Hippocampal formation (tissue), 2 donors: ENCODE measurements at places on chromosomes 1 and 21.

GRCh38 chr1:172654535-172654934 lies 4.4 kb upstream of the FASLG start:
- DNase-seq, result no peak

- DNase-seq, result no peak
These were observed 35.7 kb upstream of the BTG2 start for GRCh38 chr1:203269654-203270020.

DNA sequence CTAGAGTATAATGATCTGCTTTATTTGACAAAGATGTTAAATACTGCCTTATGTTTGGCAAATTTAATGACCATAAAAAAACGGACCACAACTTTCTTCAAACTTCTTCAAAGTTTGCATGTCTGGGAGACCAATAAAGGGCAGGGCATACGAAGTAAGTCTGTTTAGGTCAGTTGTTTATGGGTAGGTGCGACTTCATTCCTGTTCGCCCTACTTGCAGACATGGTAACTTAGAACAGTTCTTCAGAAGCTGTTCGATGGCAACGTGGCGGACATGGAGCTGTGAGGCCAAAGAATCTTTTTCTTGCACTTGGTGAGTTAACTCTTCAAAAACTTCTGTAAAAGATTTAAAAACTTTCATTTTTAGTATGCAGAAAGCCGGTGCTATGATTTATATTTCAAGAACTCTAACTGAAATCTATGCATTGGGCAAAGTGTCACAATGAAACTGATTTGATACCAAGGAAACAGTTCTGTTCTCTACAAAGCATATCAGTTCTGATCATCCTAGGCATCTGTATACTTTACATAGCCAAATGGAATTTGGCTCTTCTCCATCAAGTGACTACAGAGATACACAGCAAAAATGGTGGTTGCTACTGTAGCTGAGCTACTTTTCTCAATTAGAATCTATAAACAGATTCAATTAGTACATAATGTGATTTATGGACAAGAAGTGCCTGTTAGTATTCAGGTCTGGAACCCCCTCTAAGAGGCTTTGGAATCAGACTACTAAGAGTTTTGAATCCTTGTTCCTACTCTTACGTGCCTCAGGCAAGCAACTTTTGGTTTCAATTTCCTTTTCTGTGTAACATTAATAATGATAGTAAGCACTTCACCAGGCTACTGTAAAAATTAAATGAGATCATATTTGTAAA lies 25.7 kb downstream of the C21orf91 start:
- no peak for DNase-seq

DNA sequence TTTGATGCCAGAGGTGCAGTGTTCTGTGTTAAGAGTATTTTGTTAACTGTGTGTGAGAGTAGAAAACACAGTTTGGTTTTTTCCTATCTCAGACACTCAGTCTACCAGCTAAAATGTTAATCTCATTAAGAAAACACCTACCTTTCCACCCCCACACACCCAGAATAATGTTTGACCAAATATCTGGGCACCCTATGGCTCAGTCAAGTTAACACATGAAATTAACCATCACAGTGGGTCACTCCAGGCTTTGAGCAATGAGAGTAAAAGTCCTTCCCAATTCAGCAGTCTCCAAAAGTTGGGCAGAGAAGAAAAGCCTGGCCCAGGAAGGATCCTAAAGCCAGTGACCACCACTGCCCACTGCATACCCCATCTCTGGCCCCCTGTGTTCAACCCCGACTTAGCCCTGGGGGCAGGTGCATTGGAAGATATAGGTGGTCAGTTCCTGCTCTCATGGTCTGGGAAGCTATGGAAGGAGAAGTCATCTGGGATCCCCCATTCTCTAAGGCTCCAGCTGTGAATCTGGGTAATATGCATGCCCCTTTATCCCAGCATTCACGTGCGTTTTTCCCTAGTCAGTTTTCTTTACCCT lies 50.2 kb upstream of the CSF3R start:
- DNase-seq, result no peak

DNA sequence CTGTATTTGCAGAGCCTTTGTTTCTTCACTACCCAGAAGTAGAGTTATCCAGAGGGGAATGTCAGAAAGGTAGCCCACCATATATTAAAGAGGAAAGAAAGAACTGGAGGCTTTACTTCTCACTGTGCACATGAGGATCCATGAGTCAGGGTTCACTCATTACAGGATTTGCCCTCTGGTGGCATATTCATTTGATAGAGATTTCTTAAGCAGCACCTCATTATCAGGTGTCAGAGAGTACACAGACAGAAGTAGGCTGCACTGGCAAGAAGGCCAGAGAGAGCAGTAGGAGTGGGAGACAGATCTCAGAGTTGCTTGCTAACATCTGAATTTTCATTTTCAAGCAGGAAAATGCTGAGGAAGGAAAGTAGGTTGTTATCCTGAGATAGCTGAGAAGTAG lies 123.8 kb downstream of the PIK3R3 start:
- no peak for DNase-seq

GRCh38 chr1:118021668-118022067 lies 92.1 kb downstream of the WDR3 start:
- DNase-seq, result no peak

- DNase-seq, result no peak
These were observed 5.0 kb downstream of the PEX10 start for GRCh38 chr1:2407166-2407990.

GRCh38 chr1:186739515-186739914 lies 59.3 kb upstream of the PTGS2 start:
- DNase-seq, result no peak
